GM23338 (cell line): ENCODE measurements at places on chromosomes 1 and 21.

DNA sequence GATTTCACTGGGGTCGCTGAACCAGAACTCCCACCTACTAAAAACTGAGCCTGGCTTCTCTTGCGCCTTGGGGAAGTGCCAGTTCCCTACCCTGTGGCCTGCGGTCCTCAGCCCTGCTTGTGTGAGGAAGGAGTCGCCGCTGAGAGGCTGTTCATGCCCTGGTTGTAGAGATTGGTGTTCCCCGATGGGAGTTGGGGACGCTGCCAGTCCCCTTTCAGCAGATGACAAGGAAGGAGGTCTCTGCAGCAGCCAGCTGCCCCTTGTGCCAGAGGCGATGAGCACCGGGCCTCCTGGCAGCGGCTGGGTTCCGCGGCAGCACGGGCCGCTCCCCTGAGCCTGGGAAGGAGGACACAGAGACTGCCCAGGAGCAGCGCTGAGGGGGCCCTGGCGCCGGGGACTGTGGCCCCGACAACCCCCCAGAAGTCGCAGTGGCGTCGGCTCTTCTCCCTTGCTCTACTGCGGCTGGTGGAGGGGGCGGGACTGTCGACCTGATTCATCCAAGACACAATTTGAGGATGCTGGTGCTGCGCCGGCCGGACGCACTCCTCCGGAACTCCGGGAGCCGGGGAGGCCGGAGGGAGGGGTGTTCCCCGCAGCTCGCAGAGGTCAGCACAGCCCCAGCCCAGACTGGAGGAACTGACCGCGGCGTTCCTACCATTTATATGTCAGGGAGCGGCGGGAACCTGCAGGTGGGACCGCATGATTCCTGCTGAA lies 12.0 kb upstream of the ADORA3 start:
- peak; percentile 71 for DNase-seq

- DNase-seq: peak; percentile 18
Observed at GRCh38 chr1:227912866-227913265, 34.9 kb downstream of the WNT9A start.

GRCh38 chr1:30416221-30416820 lies 307.1 kb downstream of the MATN1 start:
- DNase-seq: no peak

GRCh38 chr1:48080331-48081255 lies 83.4 kb upstream of the TRABD2B start:
- no peak for DNase-seq

GRCh38 chr1:201882665-201883132 lies 6.0 kb upstream of the SHISA4 start:
- peak; percentile 25 for DNase-seq

DNA sequence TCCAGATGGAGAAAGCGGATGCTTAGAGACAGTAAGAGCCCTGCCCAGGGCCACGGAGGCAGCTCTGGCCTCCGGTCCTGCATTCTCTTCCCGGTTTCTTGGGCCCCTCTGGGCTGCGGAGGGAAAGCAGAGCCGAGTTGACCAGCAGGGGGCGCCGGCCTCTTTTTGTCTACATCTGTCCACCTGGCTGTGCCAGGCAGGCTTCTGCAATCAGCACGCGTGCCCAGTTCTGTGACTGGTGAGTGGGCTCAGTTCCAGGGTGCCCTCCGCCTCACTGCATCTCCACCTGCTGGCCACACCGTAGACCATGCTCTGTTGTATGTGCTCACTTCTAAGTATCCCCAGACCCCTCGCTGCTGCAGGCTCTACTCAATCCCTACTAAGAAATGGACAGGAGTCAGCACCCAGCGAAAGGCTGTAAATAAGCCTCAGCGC lies 6.7 kb upstream of the HUNK start:
- peak; percentile 96 for DNase-seq

GRCh38 chr1:22914633-22915217 lies 57.9 kb downstream of the LACTBL1 start:
- peak; percentile 47 for DNase-seq
